ENCODE measurements at places on chromosomes 2 and 18.

DNA sequence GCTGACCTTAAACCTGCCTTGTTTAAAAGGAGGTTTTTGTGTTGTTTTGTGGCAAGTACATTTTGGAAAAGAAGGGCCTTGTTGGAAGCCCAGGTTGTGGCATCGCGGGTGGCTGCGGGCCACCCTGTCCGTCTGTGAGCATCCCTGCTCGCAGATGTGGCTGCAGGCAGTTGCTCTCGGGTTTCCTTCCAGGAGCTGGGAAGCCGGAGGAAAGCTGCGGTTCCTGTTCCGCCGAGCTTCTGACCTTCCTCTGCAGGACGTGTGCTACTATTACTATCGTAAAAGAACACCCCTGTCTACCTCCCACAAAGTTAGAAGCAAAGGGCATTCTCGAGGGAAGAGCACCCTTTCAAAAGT is 766 bp downstream of the MFF start:
- DNase-seq, result no peak

DNA sequence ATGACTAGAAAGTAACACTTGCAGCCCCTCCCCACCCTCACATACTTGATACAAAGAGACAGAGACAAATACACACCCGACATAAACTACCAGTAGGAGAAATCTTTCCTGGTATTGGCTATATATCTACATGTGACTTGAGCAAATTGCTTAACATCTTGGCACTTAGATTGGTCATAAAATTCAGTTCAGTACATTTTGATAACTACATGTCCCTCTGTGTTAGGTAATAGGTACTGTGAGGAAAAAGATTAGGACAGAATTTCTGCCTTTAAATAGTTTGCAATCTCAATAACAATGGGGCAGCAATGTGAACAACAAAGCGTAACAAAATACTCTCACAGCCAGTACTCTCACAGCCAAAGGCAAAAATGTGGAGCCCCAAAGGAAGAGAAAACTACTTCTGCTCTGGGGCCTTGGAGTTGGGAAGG is 670.0 kb upstream of the ACVR2A start:
- DNase-seq, result no peak

GRCh38 chr18:52749542-52749941 is 409.5 kb downstream of the DCC start:
- DNase-seq, result no peak

GRCh38 chr2:146143971-146144370 is 1624.1 kb upstream of the ZEB2 start:
- DNase-seq, result no peak

- no peak for DNase-seq
Measured at GRCh38 chr2:78839259-78839658, 186.2 kb upstream of the REG3G start.

- DNase-seq, result no peak
Measured at GRCh38 chr2:237878-238277, 26.0 kb downstream of the SH3YL1 start.

DNA sequence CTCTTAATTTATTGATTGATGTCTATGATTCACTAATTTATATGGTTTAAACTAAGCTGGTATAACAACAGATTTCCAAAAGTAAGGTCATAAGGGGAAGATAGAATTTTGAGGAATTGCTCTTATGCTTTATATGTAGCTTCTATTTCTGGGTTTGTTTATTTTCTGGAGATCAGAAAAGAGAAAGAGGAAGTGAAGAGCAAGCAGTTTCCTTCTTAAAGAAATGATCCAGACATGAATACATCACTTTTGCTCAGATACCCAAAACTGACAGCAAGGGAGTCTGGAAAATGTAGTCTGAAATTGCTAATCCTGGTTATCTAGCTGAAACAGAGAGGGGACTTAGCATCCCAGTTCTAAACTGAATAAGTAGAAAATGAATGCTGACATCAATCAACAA is 912.5 kb upstream of the CRIM1 start:
- DNase-seq, result no peak

DNA sequence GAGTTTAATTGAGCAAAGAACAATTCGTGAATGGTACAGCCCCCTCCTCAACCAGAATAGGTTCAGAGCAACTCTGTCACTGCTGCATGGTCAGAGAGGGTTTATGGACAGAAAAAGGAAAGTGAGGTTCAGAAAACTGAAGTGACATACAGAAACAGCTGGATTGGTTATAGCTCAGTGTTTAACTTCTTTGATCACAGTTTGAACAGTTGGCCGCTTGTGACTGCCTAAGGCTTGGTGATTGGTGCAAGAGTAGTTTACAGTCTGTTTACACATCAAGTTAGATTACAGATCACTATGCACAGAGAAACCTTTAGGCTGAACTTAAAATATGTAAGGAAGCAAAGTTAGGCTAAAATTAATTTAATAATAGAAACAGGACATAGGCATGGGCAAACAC is 459.2 kb downstream of the KCNJ3 start:
- DNase-seq, result no peak

GRCh38 chr2:238803996-238804870 is 43.7 kb upstream of the TWIST2 start:
- DNase-seq, result no peak

DNA sequence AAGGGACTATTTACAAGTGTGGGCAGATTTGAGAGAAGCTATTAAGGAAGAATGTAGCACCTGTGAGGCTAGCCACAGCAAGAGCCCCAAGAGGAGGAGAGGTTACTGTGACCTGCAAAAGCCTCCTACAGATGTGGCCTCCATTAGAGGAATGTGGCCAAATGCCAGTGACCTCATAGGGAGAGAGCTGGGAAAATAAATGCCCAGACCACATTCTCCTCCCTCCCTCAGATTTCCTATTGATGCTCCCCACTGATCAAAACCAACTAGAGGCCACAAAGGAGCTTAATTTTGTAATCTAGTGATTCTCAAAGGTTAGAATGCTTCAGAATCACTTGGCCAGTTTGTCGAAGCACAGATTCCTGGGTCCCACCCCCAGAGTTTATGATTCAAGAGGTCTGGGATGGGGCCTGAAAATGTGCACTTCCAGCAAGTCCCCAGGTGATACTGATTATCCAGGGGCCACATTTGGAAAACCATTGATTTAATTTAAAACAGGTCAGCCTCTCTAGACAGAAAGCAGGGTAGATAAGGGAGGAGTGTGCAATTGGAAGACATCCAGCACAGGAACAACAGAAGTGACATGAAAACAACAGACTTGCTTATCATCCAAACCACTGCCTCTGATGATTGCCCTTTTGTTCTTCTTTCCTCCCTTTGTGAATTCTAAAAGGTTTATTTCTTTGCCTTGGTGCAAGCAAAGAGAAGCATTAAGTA is 61.2 kb upstream of the RBBP8 start:
- no peak for DNase-seq

GRCh38 chr2:233115121-233115520 is 55.0 kb downstream of the INPP5D start:
- DNase-seq, result no peak

GRCh38 chr2:121897335-121897970 is 142.0 kb downstream of the TSN start:
- peak; percentile 55 for DNase-seq

DNA sequence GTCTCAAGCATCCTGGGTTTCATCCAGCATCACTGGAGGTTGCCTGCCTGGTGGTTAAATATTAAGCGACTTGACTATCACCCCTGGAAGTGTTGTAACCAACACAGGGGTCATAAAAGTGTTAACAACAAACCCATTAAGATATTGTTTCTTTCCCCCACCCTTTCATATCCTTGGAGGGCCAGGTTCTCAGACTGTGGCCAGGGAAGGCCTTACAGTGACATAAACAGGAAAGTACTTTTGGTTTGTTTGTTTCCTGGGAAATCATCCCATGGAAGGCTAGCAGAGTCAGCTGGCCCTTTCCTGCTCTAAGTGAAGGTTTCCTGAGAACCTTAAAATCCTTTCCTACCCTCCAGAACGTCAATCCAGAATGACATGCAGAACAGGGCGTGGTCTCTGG is 160.9 kb downstream of the CLIP4 start:
- DNase-seq, result no peak

GRCh38 chr2:219045937-219046550 is 4.7 kb upstream of the CFAP65 start:
- no peak for DNase-seq

GRCh38 chr2:40418614-40419363 is 33.1 kb downstream of the SLC8A1 start:
- no peak for DNase-seq

DNA sequence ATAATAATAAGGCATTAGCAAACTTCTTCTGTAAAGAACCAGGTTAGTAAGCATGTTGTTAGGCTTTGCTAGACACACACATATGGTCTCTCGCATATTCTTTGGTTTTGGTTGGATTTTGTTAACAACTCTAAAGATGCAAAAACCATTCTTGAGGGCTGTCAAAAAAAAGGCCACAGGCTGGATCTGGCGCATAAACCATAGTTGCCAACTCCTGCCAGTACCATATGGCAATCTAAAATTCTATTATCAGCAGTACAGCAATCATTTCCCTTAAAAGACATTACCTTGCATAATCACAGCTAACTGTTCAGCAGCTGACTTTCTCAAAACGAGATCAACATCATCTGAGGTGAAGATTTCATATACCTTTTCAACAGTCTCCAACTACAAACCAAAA is 63.5 kb downstream of the RTTN start:
- DNase-seq, result no peak

DNA sequence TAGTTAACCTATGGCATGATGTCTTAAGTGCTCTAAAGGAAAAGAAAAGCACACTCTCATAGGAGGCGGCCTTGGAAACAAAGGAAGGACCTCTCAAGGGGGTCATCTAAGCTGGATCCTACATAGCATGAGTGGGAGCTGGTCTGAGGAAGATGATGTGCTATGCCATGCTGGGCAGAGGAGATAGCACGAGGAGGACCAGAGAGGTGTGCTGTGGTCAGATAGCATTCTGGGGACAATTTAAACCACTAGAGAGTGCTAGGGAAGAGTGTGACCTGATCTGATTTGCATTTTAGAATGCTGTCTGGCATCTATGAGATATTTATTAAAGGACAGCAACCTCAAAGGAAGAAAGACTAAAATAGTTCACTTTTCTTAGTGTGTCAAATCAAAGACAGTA is 910.1 kb upstream of the CELF4 start:
- no peak for DNase-seq

- no peak for DNase-seq
Measured at GRCh38 chr18:61870151-61870550, 22.7 kb downstream of the RNF152 start.

- DNase-seq, result no peak
Measured at GRCh38 chr2:85524336-85524908, 14.5 kb upstream of the MAT2A start.

GRCh38 chr2:70777450-70777849 is 9.4 kb upstream of the ADD2 start:
- DNase-seq, result no peak

GRCh38 chr2:182980115-182980514 is 58.1 kb downstream of the NCKAP1 start:
- DNase-seq, result peak; percentile 45

DNA sequence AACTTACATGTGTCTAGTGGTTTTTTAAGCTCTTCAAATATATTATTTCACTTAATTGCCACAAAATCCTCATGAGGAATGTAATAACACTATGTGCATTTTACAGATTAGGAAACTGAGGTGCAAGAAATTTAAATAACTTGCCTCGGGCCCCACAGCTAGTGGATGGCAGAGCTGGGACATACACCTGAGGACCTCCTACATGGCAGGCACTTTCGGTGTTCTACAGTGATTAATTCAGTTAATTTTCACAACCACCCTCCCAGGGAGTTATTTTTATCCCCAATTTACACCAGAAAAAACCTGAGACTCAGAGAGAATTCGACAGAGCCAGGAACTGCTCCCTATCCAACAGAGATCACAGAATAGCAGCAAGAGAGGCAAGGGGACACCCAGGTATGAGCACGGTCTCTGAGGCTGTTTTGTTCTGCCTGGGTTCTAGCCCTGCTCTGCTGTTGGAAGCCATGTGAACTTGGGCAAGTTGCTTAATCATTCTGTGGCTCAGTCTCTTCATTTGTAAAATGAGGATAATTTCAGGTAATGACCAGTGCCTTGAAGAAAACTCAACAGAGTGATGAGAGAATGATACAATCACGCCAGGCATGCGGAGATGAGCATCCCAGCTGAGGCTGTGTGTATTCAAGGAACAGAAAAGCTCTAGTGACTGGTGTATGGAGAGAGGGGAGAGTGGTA is 82.3 kb downstream of the MYCN start:
- DNase-seq, result no peak

GRCh38 chr18:5909125-5909524 is 13.8 kb upstream of the TMEM200C start:
- DNase-seq, result no peak

DNA sequence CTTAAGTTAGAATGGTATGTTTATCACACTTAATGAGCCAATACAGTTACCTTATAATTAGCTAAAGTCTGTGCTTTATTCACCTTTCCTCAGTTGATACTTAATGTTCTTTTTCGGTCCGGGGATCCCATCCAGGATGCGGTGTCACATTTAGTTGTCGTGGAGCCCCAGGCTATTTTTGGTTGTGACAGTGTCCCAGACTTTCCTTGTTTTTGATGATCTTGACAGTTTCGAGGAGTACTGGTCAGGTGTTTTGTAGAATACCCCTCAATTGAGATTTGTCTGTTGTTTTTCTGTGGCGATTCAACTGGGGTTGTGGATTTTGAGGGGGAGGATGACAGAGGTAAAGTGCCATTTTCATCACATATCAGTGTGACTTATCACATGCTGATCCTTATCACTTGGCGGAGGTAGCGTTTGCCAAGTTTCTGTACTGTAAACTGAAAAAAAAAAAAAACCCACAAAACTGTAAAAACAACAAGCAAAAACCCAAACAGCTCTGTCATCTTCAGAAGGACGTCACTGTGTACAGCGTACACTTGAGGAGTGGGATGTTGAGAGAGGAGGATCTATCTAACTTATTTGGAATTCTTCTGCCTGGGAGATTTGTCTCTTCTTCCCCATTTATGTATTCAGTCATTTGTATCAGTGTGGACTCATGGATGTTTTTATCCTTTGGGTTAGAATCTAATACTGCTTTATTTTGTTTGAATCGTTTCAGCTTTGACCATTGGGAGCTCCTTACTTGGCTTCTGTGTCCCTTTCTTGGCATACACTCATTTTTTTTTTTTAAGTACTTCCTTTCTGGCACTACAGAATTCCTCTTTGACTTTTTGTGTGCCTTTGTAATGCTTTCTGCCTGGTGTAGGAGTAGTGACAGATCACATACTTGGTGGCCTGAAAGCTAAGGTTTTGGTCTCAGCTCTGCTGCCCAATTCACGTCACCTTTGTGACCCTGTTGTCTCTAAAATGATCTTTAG is 68.1 kb downstream of the FMNL2 start:
- DNase-seq, result no peak

- DNase-seq, result no peak
Measured at GRCh38 chr2:183059561-183059960, 19.0 kb upstream of the DUSP19 start.

DNA sequence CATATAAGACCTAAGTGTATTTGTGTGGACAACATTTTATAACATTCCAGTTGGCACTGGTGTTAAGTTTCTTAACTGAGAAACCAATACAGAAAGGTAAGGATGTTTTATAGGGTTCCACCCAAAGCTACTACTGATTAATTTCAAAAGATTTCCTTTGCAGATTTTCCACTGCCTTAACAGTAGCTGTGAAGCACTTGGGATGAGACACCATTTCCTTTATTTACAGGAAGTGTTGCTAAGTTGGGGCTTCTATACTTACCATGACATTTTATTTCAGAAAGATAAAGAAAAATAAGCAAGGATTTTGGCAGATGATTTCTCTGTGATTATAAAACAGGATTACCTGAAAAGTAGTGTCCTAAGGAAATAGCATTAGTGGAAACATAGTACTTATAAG is 234.3 kb downstream of the CALCRL start:
- no peak for DNase-seq

GRCh38 chr2:9109871-9110270 is 96.7 kb upstream of the ASAP2 start:
- DNase-seq, result no peak
